ENCODE measurements at places on chromosomes 5 and 9.

GRCh38 chr5:135395451-135395850, 3.6 kb downstream of the MACROH2A1 start:
- DNase-seq, result no peak

DNA sequence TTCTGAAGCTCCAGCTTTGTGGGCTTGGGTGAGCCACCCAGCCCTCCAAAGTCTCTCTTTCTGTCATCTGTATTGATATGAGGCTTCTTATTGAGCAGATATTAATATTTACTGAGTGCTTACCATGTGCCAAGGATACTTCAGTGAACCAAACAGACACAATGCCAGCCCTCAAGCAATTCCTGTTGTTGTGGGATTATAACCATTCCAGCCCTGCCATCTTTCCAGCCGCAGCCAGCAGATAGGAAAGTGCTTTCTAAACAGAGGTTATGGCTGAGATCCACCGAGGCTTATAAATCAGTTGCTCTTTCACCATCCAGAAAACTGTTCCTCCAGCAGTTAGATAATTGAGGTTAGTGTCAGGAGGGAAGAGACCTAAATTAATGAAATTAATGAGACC, 137.7 kb upstream of the ALDH1B1 start:
- DNase-seq, result no peak

DNA sequence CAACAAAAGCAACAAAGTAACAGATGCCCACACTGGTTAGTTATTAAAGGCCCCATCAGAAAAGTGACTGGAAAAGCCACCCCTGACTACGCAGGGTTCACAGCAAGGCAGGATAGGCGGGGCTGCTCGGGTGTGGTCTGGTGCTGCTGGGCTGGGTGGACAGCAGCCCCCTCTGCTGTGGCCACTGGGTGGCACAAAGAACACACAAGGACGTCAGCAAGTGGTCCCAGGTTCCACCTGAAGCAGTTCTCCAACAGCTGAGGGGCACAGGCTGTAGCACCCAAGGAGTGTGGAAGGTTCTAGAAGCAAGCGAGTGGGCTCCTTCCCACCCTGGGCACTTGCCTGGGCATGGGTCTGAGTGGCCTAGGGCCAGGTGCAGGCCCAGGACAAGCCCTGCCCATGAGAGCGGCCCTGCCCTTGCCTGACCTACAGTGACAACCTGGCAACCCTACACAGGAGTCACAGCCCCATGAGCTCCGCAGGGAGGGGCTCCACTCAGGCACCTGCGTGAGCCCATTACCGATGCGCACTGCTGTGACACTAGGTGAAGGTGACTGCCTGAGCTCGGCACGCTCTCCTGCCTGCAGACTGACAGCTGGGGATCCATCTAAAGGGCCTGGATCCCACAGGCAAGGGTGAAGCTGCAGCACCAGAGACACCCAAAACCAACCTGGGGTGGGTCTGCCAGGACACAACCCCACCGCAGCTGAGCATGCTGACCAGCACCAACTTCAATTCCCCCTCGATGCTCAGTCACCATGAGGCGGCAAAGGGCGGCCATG, 8.1 kb downstream of the BRD9 start:
- DNase-seq, result no peak

DNA sequence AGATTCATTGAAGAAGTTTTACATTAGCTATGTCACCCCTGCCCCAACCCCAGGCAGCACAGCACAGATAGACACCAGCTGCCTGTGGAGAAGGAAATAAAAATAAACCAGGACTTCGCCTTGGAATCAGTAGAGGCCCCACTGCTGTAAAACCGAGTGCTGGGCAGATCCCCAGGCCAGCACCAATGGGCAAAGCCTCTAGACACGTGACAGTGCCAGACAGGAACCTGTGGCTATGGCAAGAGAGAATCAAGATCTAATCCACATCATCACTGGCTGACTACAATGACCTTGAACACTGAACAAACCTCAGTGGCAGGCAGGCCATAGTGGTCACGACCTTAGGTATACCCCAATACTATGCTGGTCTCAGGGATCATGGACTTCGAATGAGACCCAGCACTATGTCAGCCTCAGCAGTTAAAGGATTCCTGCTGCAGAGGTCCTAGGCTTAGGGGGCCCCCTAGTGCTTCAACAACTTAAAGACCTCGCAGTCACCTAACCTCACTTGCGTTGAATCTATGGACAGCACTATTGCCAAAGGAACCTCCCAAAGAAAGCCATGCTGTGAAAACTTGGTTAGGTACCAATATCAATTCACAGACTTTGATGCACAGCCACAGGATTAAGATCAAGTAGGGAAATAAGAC, 2118.6 kb upstream of the C9orf72 start:
- peak; percentile 42 for DNase-seq

- DNase-seq, result peak; percentile 50
Measured at GRCh38 chr5:172008111-172008455, 1.6 kb upstream of the FBXW11 start.

Measured in fibroblast of skin of back (primary cell).